ENCODE measurements at places on chromosomes 5 and 9.
A peak's percentile ranks its signal among the peaks of the same experiment; 100 is the strongest.

DNA sequence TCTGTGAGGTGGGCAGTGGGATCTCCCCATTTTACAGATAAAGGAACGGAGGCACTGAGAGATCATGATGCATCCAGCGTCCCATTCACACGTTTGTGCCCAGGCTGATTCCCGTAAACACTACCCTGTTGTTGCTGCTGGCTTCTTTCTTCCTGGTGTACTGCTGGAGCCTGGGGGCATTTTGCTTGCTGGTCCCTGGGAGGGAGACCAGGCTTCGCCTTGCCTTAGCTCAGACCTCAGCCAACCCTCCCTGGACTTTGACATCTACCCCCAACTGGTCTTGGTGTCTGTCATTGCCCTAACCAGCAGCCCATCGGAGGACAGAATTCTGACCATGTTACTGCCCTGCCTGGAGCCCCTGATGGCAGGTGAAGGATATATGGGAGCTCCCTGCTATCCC is 82.4 kb downstream of the ZNF618 start:
- DNase-seq: no peak

- no peak for DNase-seq
These were observed 39.4 kb downstream of the MRPS27 start for GRCh38 chr5:72280581-72281069.

- DNase-seq: no peak
These were observed 60.2 kb downstream of the ARHGAP26 start for GRCh38 chr5:142830241-142831008.

GRCh38 chr9:126979461-126979860 is 64.9 kb downstream of the RALGPS1 start:
- peak; percentile 32 for DNase-seq

- no peak for DNase-seq
These were observed 58.3 kb upstream of the SEMA6A start for GRCh38 chr5:116632890-116633289.

DNA sequence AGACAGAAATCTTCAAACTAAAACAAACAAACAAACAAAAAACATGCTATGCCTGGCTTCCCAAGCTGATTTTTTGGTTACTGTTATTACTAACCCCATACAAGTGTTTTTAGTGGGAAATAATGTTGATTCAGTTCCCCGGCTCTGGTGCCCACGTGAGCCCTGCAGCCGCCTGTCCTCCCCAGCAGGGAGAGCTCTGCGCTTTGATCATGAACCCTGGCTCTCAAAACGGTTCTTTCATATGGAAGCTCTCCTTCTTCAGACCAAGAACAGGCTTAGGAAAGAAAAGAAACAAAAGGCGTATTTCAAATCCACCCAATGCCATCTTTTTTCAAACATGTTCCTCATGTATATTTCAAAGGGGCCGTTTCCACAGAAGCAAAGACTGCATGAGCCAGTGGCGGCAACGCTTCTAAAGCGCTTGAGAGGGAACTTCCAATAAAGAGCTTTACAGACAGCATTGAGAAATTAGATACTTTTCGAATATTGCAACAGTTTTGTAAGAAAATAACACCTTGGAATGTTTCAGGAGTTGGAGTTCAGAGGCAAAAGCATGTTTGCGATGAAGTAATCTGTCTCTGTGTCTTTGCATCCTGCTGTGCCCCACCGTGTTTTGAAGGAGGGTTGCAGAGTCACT is 74.8 kb downstream of the ICE1 start:
- no peak for DNase-seq

- DNase-seq: no peak
These were observed 115.3 kb downstream of the NREP start for GRCh38 chr5:111641533-111642233.

- DNase-seq: no peak
These were observed 126.8 kb downstream of the MTRR start for GRCh38 chr5:7995688-7996294.

- DNase-seq: no peak
These were observed 2.3 kb downstream of the ANXA2R start for GRCh38 chr5:43037636-43038495.

GRCh38 chr5:95555553-95555952 is 652 bp downstream of the ARSK start:
- DNase-seq: no peak

GRCh38 chr9:79193501-79194223 is 378.1 kb upstream of the TLE4 start:
- no peak for DNase-seq

- DNase-seq: no peak
These were observed 299.1 kb downstream of the DMAC1 start for GRCh38 chr9:7500521-7500920.

GRCh38 chr5:72134226-72134899 is 27.1 kb downstream of the MAP1B start:
- DNase-seq: no peak

DNA sequence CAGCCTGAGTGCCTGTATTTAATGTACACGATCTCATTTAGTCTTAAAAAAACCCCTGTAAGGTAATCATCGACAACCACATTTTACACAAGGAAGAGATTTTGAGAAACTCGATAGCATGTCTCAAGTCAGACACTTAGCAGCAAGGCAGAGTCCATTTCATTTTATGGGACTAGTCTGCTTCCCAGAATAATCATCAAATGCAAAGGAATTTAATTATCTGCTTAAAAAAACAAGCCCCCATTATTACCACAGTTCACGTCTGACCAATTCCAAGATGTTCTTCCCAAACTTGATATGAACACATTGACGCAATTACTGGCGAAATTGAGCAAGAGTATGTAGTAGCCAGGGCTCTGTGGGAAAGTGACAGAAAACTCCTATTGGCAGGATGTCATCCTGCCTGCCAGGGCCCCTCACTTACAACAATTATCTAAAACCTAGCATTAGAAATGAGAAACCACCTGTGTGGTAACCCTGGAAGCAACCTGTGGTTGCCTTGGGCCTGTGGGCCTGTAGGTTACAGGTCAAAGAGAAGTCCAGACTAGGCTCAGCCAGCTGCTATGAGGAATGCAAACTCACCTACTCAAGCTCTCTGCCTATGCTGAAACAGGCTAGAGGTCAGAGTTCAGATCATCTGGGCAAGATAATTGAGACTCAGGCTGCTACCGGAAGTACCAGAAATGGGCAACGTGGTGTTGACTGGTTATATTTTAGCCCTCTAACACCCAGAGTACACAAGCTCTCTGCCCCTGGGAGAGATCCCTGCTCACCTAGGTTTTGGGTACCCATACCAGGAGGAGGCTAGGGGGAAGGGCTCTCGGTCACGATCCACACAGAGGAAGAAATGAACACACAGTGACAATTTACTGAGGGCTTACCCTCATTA is 1.6 kb downstream of the B4GALT1 start:
- DNase-seq: no peak

Measured in ecto neural progenitor cell (in vitro differentiated cells).